Activated naive CD4-positive, alpha-beta T cell treated with anti-CD3 and anti-CD28 coated beads for 36 hours (primary cell): ENCODE measurements at places on chromosomes 1 and 21. TPM values are rescaled to one million over a fixed set of nuclear protein-coding genes. Genes with fewer than 3 reads are reported as not detected.
A peak's percentile ranks its signal among the peaks of the same experiment; 100 is the strongest.

- peak; percentile 55 for DNase-seq
Observed at GRCh38 chr1:200535605-200536004, 84.9 kb downstream of the KIF14 start.

Gene TMEM82
- total RNA-seq, result not detected

DNA sequence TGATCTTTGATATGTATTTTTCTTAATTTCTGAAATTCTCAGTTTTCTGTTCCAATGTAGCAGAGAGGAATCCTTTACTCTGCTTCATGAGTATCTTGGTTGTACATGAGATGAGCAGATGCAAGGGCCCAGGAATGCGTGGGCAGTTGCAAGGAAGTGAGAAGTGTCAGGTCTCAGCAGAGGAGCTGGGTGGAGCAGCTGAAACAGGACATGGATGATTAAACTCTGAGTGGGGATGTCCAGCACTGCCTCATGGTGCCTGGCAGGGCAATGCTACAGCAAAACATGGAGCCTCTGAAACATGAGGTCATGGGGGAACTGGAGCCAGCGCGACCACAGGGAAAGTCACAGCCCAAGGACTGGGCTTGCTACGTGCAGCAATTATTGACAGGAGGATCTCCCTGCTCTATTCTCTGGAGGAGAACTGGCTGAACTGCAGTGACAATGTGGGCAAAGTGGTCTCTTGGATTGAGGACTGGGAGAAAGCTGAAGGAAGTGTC, 48.4 kb downstream of the COLGALT2 start:
- DNase-seq, result peak; percentile 68

GRCh38 chr1:221878134-221878533, 136.2 kb upstream of the DUSP10 start:
- no peak for DNase-seq

GRCh38 chr1:39154553-39155421, 49.7 kb upstream of the MACF1 start:
- peak; percentile 6 for DNase-seq
